ENCODE measurements at places on chromosomes 3 and 15.

DNA sequence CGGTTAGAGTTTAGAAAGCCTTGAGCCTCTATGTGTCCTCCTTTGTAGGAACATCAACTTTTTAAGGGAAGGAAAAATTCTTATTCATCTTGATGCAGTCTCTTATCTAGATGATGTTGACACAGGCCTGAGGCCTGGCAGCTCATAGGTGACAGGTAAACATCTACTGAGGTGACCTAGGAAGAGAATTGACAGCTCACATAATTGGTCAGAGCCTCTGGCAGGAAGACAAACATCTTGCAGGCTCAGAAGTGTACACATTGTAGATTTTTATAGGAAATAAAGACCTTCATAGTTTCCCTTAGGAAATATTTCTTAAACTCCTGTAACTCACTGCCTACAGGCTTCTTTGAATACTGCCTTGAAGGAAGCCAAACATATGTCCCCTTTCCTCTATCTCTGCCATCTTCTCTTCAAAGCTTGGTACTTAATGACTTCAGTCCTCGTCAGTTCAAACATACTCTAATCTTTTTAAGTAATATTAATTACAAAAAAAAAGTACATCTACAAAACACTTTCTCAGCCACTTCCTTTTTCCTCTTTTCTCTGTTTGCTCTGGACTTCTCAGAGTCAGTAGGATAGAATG, 341.3 kb downstream of the TBL1XR1 start:
- no peak for DNase-seq

- no peak for DNase-seq
These were observed 57.3 kb upstream of the RNF7 start for GRCh38 chr3:141680620-141681389.

DNA sequence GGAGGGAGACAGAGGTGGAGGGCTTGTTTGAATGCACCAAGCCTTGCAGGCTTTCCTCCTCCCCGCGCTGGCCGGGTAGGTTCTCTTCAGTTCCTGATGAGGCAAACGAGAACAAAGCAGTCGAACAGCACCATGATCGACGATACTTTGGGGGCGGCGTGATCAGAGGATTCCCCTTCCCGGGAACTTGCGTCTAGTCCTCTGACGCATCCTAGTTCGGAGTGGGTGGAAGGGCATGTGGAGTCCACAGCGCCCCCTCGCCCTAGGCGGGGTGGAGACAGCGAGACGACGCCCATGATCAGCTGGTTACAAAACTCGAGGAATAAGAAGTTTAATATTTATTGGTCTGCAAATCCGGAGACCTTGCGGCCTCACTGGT, 452 bp upstream of the SV2B start:
- DNase-seq: peak; percentile 43

DNA sequence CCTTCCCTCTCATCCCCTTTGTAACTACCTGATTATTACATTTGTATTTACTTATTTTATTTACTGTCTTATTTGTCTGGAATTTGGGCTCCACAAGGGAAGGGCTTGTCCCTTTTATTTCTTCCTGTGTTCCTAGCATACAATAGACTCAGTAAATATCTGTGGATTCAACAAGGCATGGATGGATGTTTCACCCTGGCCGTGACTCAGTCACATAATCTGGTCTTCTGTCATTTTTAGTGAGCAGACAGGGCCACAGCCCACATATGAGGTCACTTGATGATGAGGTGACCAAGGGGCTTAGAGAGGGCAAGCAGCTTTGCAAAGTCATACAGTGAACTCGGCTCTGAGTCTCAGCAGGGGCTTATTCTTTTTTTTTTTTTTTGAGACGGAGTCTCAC, 7.8 kb upstream of the DAG1 start:
- DNase-seq: no peak

- no peak for DNase-seq
These were observed 18.6 kb downstream of the RNU5B-1 start for GRCh38 chr15:65323071-65323511.

DNA sequence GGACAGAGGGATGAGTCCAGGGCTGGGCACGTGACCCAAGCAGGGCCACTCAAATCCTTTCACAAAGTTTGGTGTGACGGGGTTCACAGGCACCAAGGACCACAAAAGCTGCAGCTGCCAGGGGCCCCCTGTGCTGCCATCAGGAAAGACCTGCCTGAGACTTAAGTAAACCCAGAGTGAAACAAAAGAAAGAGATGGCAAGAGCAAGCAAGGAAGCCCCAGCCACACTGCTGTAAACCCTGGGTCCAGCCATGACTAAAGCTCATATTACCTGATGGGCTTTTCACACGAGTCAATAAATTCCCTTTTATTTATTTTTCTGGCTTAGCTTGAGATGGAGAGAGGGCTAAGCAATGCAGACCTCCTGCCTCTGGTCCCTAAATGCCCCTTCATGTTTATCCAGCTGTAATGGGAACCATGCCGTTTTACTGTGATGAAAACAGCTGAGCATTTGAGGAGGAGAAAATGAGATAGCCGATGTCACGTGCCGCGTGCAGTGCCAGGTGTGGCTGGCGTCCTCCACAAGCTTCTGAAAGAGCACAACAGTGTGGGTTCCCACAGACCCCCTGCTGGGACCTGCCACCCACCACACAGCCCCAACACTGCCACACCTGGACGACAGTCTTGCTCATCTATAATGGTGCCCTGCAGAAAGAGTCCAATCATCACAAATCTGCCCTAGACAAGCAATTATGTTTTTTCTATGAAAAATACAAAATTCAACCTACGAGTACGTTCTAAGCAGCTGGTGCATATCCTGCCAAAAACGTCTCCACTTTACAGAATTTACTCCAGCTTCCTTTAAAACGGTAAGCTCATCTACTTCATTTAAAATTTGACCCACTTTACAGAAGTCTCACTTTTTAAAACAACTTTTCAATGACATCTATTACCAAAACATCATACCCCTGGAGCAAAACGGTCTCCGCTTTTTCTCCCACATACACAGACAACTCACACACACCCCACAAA, 34.2 kb downstream of the ADAMTS17 start:
- DNase-seq: no peak

DNA sequence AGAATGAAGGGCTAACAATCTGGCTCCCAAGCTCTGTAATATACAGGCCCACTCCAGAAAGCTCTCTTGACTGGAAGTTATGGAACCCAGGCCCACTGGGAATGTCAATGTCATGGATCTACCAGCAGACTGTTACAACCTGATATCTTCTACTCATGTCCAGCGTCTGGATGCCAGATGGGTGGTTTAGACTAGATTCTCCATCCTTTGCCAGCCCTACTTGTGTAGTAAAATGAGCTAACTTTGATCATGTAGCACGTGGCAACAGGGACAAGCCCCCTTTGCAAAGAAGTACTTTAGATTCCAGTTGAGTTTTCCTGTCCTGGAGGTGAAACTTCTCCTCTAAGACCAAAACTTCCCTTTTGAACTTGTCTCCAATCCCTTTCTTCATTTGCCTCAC, 55.1 kb downstream of the HEG1 start:
- DNase-seq: no peak

DNA sequence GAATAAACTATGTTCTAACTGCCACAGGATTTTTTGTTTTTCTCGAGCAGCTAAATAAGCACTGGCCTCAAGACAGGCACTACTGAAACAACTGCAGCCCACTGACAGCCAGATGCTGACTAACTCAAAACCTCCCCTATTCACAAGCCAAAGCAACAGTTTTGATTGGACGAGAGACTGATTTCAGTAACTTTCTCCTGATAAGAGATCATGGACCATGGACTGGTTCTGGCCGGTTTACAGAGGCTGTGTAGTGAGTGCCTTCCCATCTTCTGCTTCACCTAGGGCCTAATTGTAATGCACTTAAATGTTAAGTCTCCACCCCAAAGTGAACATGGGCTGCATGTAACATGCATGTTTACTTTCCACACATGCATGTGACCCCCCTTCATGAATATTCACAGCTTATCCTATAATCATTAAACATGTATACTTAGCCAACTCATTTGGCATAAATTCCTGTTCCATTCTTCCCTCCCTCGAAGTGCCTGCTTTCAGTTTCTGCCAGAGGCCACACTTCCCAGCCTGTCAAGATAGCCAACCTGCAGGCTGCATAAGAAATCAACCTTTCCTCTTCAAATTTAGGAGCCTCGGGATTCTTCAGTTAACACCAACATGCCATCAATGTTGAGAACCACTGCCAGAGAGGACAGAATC, 108.2 kb downstream of the ULK4 start:
- no peak for DNase-seq

DNA sequence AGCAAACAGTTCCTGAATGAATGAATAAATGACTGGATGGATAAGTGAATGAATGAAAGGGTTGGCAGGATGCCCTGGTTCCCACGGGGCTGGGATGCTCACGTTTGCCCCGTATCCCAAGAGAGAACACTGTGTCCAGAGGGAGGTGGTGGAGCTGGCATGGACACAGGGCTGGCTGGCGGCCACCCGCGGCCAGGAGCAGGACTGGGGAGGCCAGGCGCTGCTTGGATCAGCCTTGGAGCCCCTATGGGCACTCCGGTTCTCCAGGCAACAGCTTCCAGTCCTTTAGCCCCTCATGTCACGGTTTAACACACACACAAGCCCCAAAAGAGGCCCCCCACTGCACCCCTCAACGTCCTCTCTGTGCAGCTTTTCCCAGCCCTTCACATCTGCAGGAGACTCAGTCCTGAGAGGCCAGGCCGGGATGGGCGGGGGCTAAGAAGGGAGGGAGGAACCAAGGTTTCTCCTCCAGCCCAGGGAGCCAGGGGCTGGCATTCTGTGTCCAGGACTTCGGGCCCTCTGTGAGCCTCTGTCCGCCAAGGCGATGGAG, 86.0 kb upstream of the ALDH1L1 start:
- DNase-seq: no peak

GRCh38 chr15:77163781-77164384, 93.0 kb upstream of the TSPAN3 start:
- DNase-seq: no peak

DNA sequence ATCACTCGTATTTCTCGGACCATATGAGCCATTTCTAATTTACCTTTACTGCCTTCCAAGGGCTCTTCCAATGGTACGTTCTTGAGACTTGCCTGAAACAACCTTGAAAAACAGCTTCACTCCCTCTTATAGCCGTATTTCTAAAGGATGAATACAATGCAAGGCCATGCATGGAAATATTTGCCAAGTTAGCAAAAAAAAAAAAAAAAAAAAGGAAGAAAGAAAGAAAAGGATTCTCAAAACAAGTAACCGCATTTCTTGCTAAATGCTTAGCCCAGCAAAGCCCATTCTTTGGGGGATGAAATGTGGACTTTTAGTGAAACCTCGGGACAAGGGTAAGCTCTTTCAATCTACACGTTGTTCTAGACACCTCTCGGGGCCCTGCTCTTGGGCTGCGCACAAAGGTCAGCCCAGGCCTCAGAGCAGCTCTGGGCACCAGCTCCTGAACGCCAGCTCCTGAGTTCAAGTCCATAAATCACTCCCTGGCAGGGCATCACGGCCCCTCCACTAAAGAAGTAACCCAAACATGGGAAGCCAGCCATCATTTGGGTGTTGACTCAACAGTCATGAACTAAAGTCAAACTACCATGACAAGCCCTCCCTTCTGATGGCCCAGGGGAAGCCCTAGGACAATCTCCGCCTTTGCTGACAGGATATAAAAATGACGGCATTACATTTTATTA, 132.7 kb downstream of the ADAMTS17 start:
- DNase-seq: no peak

- no peak for DNase-seq
These were observed 126.8 kb downstream of the DLG1 start for GRCh38 chr3:197171481-197172067.

- no peak for DNase-seq
These were observed 190.3 kb downstream of the SATB1 start for GRCh38 chr3:18234717-18235335.

DNA sequence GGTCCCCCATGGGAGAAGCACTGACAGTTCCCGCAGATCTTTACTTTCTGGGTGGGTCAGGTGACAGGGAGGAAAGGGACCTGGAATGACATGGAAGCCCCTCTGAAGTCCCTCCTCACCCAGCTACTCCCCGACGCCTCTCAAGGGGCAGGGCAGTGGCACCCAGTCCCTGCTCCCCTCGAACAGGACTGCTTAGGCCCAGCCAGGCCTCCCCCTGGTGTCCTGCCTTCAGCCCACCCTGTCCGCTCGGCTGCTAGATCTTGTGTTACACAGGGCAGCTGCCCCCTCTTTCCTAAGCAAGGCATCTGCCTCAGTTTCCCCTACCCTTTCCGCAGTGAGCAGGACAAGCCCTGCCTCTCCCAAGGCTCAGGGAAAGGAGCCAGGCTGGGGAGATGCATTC, 226.5 kb downstream of the XXYLT1 start:
- DNase-seq: no peak

DNA sequence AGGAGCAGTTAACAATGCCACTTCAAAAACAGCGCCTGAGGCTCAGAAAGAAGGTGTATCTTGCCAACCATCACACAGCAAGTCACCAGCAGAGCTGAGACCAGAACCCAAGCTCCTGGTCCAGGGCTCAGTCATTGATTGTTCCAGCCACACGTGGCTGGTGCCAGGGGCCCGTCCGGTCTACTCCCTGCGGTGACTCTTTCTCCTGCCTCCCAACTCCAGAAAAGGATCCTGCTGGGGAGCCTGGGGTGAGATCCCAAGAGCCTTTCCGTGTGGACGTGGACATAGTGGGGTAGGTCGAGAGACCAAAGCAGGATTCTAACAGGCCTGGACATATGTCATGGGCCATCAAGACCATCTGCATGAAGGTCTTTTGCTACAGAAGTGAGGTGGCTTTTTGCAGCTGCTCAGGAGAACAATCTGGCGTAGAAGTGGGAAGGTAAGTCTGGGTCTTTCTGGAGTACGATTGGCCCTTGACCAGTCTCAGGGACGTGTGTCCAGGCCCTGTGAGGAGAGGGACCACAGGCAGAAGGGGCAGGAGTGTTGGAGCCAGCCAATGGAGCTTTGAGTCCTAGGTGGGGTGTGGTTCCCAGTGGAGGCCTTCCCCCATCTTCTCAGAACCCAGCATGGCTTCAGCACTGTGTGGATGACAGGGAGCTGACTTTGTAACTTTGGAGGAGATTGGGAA, 105.4 kb downstream of the HMG20A start:
- DNase-seq: no peak

DNA sequence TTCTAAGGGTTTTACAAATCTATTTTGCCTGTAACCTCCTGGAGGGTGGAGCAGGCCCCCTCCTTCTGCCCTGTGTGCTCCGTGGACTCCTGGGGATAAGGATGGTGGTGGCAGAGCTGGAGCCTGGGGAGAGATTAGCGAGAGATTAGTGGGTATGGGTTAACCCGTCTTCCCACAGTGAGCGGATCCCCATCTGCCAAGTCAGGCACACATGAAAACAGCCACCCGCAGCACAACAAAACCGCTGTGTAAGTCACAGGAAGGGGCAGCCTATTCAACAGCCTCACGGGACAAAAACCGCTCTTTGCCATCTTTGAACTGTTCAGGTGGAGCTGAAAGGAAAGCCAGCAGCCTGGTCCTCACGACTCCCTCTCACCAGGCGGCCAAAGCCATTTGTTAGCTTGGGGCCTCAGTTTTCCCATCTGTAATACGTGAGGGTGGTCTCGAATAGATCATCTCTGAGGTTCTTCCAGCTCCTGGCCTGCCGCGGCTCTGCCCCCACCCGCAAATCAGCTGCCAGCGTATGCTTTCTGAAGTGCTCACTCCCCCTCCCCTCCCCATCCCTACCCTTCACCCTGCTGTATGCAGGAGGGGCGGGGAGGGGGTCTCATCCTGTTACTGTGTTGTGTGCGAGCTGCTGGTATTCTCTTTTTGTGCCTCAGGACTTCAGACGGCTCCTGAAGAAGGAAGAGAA, 43.6 kb downstream of the PDIA5 start:
- no peak for DNase-seq

- DNase-seq: no peak
These were observed 4.3 kb upstream of the SLC6A20 start for GRCh38 chr3:45800611-45801010.

- DNase-seq: no peak
These were observed 51.4 kb downstream of the SH3BP5 start for GRCh38 chr3:15280853-15281532.

Data from GM10248 (cell line).